ENCODE measurements at places on chromosomes 5 and 9.
A peak's percentile ranks its signal among the peaks of the same experiment; 100 is the strongest.

GRCh38 chr5:155807884-155808576 is 518.9 kb upstream of the SGCD start:
- DNase-seq: no peak

GRCh38 chr9:114680259-114681001 is 1.6 kb downstream of the TEX48 start:
- DNase-seq: peak; percentile 66

- DNase-seq: peak; percentile 59
Observed at GRCh38 chr5:72018143-72018803, 89.0 kb upstream of the MAP1B start.

DNA sequence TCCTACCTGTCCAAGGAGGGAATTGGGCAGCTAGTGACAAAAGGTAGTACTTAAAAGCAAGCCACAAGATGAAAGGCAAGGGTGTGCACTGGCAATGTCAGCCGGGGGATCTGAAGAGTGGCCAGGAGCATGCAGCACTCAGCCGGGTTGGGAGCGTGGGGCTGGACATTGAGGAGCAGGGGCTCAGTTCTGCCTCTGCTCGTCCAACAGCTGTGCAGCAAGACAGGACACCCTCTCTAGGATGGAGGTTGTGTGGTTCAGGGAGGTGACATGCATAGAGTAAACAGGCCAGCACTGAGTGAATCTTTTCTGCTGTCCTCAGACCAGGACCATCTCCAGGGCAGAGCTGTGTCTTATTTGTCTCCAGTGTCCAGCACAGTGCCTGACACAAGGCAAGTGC is 235.3 kb downstream of the CRB2 start:
- no peak for DNase-seq

DNA sequence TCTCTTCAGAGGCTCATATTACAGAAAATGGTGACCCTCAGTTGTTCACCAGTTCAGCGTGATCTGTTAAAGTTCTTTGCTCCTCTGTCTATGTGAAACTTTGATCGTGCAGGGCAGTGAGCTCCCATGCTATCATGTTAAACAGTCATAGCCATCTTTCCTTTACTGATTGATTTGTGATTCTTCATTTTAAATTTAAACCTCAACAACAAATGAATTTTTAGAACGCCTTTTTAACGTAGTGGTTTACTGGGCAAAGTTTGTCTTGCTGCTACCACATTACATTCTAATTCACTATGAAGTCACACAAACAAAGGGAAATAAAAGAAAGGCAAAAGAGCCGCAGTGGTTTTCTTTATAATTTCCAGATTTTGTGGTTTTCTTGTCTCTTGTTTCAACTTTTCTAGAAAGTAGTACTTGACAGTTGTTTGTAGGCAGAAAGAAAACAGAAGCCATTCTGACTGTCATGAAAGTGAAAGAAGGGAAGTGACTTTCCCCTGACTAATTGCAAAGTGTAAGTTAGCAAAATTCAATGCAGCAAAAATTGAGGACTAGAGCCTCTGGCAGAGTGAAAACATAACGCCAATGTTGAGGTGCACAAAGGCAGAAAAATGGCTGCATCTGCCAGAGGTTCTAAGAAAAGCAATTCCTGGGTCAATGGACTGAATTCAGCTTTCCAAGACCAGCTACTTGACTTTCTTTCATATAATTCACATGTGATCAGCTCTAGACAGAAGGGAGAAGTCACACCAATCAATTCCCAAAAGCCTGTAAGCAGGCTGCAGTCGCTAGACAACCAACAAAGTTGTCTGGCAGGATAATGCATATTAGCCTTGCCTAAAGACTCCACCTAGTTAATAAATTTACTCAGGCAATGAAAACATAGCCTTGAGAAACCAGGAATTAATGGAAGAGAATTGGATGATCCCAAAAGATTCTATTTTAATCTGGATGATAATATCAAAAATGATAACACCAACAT is 7.1 kb upstream of the IFNA6 start:
- DNase-seq: no peak

DNA sequence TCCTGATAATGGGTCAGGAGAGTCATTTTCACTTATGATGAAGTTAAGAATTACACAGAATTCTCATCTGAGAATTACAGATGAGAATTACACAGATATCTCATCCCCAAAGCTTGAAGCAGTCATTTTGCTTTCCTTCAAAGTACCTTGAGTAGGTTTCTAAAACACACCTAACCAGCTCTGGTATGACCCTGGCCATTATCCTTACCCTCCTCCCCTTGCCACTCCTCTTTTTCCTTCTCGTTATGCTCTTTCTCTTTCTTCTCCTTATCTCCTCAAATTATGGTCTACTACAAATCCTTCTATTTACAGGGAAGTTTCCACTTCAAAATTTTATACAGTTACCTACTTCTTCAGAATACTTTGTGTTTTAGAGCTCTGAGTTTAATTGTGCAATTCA is 44.5 kb downstream of the MEF2C start:
- no peak for DNase-seq

Measured in kidney tubule cell (primary cell).